Glutamatergic neuron (in vitro differentiated cells): ENCODE measurements at places on chromosomes 1 and 21.

GRCh38 chr1:97489834-97490233 is 431.0 kb downstream of the DPYD start:
- DNase-seq = no peak

DNA sequence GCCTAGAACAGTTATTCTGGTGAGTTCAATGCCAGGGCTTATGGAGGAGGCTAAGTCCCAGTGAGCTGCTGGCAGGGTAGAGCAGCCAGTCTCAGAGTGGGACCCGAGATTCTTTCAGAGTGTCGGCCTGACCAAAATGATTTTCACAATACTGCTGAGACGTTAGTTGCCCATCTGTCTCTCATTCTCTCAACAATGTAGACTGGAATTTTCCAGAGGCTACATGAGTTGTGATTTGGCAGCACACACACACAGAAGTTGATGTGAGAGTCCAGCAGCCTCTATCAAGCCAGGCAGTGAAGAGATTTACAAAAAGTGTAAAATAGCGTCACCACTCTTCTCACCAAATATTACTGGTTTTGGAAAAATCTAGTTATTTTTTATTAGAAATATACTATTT is 21.7 kb downstream of the CACNA1S start:
- DNase-seq = no peak

DNA sequence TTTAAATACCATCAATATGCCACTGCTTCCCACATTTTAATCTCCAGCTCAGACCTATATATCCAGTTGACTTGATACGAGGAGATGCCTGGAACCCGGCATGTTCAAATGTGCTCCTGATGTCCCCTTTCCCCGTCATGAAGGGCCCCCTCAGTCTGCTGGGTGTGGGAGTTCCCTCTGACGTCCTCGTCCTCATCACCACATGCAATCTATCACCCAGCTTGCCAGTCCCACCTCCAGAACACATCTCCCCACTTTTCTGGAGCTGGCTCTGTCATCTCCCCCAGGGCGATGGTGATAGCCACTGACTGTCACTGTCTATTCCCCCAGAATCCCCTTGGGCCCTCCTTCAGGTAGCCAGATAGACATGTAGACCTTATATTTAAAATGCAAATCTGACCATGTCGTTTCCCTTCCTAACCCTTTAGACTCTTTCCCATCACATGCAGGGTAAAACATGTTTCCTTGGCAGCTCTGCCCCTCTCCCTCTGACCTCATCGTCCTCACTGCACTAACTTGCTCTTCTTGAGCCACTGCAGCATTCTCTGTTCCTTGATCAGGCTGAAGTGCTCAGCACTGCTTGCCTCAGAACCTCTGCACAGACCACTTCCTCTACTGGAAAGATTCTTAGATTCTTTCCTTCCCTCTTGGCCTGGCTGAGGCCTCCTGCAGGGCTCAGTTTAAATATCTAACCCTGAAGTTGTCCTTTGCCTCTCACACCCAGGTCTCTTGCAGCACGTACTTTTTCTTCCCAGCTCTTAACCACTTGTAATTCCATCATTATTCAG is 7.4 kb downstream of the AZIN2 start:
- DNase-seq = no peak

- no peak for DNase-seq
Measured at GRCh38 chr1:6984536-6984935, 199.3 kb downstream of the CAMTA1 start.

DNA sequence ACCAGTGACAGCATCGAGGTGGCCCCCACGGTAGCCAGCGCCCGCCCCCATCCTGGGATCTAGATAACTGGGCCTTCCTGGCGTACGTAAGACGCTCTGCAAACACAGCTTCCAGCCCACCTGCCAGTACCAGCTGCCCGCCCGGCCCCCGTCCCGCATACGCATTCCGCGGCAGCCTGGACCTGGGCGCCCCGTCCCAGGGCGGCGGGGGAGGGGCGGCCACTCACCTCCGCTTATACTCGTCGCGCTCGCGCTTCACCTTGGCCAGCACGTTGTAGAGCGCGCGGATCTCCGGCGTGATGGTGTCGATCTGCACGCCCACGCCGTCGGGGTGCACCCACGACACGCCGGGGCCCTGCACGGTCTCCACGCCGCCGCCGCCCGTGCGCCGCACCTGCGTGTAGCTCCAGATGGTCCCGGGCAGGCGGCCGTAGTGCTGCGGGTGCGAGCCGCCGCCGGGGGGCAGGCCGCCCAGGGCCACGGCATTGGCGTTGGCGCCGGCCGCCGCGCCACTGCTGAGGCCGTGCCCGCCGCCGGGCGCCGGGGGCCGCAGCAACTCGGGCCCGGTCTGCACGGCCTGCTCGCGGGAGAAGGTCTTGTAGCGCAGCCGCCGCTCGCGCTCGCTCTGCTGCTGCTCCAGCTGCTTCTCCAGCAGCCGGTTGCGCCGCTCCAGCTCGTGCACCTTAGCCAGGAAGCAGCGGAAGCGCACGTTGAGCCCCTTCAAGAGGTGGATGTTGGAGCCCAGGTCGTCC is 859 bp downstream of the IFFO2 start:
- peak; percentile 51 for DNase-seq

DNA sequence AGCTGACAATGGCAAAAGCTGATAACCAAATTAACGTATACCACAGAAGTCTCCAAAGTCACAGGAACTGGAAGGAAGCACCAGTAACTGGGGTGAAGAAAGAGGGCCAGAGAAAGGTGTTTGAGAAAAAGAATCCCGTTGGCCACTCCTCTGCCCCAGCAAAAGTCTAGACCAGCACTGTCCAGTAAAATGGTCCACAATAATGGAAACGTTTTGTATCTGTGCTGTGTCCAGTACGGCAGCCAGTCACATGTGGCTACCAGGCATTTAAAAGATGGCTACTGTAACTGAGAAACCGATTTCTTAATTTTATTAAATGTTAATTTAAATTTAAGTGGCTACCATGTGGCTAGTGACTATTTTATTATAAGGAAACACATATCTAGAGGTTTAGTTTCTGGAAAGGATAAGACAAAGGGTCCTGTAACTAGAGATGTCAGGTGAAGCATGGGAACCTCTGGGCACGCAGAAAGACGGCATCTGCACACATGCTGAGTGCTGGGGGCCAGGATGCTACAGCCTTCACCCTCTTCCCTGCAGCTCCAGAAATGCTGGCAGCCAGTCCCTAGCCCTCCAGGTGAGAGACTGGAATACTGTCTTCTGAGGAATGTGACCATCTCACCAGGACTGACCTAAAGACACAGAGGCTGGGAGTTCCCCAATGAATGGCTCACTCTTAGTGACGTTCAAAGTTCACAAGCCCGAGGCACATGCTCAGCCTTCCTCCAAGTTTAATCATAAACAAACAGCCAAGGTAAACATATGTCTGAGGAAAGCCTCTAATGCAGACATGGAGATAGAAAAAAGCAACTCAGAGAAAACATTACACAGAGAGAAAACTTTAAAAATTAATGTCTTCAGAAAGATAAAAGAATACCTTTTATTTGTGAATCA is 50.7 kb downstream of the JAK1 start:
- no peak for DNase-seq

GRCh38 chr1:243883551-243883950 is 33.5 kb upstream of the AKT3 start:
- DNase-seq = no peak

DNA sequence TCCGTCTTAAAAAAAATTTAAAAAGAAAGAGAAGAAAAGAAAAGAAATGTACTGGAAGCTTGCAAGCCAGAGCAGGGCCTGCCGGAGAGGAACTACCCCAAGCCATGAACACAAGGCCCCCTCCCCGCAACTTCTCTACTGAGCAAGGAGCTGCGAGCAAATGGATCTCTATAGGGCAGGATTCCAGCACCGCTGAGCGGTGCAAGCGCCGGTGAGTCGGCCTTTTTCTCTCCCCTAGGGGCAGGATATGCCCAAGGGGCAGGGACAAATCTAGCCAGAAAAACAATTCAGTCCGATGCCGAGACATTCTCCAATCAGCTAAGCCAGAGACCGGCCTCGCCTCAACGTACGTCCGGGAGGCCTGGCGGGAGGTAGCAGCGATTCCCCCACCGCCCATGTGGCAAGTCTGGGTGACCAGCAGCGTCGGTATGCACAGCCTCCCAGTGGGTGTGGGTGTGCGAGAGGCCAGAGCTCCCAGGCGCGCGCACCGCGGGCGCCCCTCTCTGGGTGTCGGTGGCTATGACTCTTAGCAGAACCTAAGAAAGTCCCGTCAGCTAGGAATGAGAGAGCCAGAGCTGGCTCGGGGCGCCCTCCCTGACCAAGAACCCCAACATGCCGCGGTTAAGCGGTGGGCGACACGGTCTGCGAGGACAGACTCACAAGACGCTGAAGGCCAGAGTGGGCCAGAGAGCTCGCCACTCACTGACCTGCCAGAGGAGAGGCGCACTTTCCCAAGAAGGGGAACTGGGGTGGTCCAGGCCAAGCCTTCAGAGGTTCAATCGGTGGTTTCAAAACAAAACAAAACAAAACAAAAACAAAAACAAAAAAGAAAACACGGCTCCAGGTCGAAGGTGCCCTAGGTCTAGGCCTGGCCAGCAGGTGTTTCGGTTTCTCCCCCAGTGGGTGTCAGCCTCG is 1.9 kb downstream of the CSMD2 start:
- peak; percentile 77 for DNase-seq

GRCh38 chr1:93694039-93694438 is 12.4 kb upstream of the BCAR3 start:
- no peak for DNase-seq

DNA sequence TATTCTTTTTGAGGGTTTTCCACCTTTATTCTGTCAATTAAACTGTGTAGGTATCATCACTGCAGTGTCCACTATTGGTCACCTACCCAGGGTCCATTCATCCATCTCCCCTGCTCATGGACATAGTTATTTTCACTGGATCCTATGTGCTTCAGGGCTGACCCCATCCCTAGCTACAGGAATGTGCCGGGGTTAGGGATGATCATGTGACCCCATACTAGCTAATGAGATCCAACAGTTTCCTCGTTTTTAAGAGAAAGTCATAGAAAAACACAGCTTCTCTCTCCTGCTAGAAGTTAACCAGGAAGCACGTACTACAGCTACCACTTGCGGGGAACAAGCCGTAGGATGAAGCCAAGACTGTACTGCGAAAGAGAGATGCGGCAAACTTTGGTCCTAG is 19.6 kb downstream of the PTGER3 start:
- no peak for DNase-seq
